ENCODE measurements at places on chromosomes 1 and 21.

DNA sequence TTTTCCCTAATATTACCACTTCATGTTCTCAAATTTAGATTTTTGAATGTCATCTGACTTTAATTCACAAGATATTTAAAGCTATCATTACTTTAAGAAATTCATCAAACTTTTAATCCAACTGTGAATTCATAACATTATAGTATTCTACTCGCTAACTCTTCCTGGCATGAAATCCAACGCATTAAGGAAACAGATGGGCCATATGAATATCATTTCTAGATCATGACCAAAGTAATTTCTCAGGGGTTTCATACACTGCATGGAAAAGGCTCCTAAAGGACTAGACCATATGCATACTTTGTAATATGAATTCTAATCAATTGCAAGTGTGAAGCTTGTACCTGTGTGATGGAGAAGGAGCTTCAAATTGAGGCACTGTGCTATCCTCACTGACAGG is 72.4 kb downstream of the COP1 start:
- no peak for DNase-seq

DNA sequence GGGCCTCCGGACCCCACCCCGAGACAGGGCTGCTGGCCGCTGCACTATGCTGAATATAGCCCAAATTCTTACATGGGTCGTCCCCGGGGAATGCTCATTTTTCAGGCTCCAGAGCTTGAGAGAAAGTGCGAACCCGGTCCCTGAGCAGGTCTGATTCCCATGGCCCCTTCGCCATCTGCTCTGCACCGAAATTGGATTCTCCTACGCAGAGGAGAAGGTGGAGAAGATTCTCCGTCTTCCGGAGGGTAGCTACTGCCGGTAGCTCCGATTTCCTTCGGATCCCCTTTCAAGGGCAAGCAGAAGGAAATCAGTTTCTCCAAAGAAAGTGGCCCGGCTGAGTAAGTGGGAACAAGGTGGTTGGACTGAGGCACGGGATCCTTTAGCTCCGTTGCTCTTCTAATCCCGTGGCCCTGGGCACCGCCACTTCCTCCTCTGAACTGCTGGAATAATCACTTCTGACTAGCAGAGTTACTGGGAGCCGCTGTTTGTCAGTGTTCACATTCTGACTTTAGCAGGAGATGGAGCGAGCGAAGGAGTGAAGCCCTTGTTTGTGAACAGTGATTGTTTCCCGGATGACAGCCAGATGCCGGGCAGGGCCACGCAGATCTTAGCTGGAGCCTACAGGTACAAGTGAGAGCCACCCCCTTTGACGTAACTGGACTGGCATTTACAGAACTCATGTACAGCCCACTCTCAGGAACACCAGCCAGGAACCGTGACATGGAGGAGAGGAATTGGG is 1.1 kb upstream of the ZNF496 start:
- DNase-seq = no peak

DNA sequence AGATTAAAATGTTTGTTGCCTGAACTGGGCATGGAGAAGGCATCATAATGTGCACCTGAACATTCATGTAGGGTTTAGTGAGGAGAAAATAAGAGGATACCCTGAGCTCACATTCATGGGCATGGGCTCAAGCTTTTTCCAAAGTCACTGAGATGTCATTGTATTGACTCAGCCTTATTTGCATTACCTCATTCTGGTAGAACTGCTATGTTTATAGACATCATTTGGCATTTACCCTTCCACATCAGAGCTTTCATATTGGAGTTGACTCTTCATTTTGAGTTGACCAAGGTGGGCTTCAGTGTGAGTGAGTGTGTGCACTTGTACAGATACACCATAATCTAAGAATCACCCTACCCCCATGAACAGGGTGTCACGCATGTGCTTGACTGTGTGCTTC is 143.2 kb downstream of the PBX1 start:
- DNase-seq = no peak

DNA sequence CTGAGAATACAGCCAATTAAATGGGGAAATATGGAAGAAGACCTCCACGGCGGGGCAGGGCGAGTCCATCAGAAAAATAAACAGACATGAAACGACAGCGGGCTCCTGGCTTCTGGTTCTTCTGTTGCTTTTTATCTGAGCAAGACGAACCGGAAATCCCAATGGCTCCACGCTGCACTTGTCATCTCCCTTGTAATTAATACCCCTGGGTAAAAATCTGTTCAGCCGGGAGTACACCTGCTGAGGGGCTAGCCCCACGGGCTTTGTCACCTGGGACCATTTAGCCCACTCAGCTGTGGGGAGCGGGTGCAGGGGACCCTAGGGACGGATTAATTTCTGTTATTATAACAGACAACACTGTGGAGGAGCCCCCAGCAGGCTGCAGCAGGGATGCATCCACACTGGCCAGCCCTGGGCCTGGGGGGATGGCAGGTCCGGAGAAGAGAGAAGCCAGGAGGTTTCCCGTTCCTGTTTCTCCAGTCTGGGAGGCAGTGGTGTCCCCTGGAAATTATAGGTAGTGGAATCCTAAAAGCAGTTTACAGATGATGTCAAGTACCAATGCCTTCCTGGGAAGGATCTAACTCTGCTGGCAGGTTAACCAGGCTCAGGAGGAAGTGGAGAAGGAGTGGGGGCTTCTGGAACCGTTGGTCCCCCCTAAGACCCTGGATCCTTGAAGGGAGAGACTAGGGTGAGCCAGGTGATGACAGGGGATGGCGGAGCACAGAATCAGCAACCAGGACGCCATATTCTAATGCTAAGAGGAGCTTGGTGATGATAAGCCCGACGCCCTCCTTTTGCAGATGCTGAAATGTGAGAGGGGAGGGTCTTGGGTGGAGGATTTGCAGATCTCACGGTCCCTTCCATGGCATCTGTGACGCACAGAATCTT is 566.1 kb downstream of the PTPRU start:
- no peak for DNase-seq

- DNase-seq = no peak
Measured at GRCh38 chr1:18109756-18110597, 2.4 kb downstream of the IGSF21 start.

DNA sequence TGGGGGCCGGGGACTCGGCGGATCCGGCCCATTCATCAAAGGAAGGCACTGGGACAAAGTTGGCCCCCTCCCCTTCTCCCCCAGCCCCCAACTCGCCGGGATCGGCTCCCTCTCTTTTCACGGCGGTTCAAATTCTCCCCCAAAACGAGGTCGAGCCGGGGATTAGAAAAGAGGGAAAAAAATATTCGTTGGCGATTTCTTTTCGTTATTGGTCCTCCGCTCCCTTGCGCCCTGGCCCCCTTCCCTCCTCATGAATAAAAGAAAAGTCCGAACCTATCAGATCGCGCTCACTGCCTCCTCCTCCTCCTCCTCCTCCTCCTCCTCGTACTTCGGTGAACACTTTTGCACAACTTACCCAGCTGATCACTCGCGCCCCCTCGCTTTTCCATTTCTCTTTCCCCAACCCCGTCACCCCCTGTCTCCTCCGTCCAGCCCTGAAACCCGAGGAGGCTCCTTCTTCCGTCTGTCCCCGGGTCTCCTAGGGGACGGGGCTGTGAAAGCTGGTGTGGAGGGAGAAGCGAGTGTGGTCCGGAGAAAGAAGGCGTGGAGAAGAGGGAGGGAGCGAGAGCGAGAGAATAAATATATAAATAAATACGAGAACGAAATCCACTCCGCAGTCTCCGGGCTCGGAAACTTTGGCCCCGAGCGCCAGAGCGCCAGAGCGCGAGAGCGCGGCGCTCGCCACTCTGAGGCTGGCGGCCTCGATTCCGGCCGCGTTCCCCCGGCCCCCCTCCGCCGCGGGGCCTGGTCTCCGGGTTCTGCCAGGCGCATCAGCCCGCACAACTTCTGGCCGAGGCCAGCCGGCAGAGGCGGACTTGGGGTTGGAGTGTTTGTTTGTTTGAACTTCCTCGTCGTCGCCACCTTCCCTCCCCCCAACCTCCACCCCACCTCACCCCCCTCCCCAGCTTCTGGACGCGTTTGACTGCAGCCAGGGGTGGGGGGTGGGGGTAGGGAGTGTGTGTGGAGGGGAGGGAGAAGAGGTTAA is at the start of gene PAX7:
TSS of gene PAX7 (plus strand) at position 336 of the 985 bp plus-strand sequence. CDS start 758 bp downstream, outside the sequence.
- DNase-seq = no peak

GRCh38 chr1:65339866-65340468 is 30.6 kb downstream of the DNAJC6 start:
- DNase-seq = no peak

GRCh38 chr21:37204580-37204979 is 62.6 kb downstream of the VPS26C start:
- DNase-seq = no peak

DNA sequence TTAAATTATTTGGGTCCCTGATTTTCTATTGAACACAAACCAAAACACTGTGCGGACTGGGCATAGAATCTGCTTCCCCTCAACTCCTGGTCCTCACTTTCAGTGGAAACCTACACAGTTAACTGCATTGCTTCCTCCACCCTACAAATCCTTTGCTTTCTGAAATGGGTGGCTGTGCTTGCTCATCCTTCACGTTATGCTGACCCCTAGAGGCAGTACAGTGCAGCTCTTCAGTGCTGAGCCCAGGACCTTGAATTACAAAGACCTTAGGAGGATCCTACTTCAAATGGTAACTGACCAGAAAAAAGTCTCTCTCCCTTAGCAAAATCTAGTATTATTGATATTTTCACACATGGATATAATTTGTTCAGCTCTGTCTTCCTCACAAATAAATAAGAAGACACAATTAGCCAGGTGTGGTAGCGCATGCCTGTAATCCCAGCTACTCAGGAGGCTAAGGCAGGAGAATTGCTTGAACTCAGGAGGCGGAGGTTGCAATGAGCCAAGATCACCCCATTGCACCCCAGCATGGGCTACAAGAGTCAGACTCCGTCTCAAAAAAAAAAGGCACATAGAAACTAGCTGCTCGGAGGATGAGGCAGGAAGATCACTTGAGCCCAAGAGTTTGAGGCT is 63.4 kb upstream of the L1TD1 start:
- DNase-seq = no peak

- DNase-seq = no peak
Measured at GRCh38 chr1:57079454-57080157, 113.8 kb upstream of the C8B start.

DNA sequence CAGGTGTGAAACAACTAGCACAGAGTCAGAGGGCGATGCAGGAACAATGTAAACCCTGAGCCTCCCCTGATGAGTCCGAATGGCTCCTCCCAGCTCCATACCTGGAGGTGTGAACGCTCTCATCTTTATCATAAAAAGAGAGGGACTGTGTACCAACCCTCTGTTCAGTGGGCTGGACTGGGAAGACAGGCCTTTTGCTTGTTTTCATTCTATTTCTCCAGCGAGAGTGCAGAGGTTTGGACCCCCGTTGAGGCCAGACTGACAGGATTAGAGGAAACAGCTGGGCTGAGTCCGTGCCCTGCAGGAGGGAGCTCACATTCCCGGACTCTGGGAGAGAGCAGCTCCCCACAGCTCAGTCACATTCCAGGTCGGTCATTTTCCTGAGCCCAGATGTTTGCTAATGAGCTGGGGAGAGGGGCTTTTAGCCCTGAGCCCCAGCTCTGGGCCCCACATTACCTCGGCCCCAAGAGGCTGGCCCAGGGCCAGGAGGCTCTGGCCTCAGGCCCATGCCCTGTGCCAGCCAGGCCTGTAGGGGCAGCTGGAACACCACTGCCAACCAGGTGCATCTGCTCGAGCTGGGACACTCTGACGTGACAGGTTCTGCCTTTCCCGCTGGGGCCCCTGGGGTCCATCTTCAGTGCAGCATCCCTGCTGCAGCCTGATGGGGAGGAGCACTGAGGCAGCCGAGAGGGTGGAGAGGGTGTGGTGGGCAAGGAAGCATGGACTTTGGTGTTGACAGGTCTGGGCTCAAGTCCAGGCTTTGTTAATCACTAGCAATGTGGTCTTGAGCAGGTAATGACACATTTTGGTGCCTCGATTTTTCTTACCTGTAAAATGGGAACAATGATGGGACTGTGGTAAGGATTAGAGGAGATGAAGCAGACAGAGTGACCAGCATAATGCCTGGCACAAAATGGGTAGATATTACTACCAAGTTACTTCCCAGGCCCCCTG is 3.5 kb upstream of the NBL1 start:
- DNase-seq = no peak

- no peak for DNase-seq
Measured at GRCh38 chr1:59699227-59699847, 115.4 kb upstream of the HOOK1 start.

GRCh38 chr1:113123737-113124136 is 50.7 kb downstream of the LRIG2 start:
- no peak for DNase-seq

DNA sequence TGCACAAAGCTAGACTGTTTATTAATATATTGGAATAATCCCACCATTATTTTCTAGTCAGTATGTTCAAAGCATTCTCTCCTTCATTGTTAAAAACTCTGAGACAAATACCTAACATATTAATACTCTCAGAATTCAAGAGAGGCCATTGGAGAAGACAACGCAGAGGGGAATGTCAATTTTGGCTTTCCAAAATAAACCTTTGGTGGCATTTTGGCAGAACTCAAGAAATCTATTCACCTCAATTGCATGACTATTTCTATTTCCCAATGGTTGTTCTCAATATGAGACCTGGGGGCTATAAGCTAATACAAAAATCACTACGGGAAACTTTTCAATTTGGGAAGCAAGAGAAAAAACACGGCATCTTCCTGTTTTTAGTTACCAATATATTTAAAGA is 58.5 kb downstream of the RUSC1 start:
- DNase-seq = no peak

DNA sequence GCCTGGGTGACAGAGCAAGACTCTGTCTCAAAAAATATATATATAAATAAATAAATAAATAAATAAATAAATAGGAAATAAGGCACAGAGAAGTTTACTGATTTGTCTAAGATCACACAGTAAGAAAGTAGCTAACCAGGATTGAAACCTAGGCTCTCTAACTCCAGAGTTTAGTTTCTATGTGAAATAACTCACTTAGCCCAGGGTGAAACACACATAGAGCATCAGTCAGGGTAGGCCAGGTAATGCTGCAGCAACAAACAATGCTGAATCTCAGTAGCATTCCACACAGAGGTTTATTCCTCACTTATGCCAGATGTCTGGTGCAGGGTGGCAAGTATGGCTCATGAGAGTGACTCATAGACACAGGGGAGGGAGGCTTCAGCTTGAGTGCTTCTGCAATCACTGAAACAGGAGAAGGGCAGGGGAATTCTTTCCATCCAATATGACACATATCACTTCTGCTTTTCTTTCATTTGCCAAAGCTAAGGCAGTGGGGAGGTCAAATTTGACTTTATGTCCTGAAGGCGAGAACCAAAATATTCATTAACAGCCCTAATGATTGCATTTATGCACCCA is 37.1 kb upstream of the KANK4 start:
- DNase-seq = peak; percentile 55

DNA sequence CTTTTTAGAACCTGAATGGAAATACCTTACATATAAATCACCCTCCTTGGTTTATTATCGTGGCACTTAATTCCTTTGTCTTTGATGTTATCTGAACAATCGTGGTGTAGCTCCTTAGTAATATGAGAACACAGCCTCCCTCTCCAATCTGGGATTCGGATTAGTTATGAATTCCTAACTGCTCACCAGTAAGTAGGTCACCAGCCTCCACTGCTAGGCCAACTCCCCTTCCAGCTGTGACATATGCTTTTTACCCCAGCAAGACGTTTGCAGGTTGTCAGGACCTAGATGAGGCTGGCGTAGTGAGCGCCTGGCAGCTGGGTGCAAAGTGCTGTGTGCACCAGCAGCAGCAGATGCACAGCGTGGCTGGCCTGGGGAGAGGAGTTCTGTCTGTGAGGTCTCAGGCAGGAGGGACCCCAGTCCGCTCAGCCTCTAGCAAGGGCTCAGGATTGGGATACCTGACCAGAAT is 38.2 kb downstream of the NTPCR start:
- DNase-seq = peak; percentile 78

GRCh38 chr1:168636200-168636599 is 59.8 kb downstream of the XCL1 start:
- DNase-seq = no peak
